ENCODE measurements at places on chromosomes 1 and 21.
A peak's percentile ranks its signal among the peaks of the same experiment; 100 is the strongest.

DNA sequence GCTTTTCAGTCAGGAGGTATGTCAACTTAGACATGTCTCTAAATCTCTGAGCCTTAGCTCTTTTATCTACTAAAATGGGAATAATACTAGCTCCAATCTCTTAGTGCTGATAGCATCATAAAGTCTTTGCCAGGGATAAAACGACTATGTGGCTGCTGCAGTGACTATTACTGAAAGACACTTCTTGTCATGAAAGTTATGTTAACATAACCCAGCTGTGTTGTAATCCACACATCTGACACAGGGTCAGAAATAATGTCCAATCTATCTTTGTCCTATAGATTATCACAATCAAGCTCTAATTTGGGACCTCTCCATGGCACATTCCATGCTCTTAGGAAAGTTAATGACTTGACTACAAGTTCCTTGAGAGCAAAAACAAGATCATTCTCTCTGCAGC, 62.8 kb downstream of the JAK1 start:
- DNase-seq, result no peak

DNA sequence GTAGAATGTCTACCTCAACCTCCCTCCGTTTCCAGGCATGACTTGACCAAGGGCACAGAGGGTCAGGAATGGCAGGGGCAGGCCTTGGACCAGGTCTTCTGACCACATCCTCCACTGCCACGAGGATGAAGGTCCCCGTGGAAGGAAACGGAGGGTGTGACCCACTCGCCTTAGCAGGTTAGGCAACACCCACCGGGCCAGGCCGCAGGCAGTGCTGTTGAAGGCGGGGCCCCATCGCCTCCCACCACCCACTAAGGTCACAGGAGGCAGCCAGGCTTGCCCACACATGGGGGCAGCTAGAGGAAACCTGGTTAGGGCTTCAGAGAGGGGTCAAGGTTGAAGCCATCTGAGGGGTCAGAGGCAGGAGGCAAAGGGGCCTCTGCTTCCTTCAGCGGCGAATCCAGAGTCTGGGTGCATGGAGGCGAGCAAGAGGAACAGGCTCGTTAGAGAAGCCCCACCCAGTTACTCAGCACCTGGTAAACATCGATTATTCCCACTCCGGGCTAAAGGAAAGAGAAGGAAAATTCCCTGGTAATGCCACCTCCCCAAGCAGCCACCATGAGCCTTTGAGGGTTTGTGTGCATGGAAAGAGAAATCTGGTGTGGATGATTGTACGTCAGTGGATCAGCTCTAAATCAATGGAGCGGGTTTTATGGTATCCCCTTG, 37.0 kb downstream of the RIPK4 start:
- no peak for DNase-seq

DNA sequence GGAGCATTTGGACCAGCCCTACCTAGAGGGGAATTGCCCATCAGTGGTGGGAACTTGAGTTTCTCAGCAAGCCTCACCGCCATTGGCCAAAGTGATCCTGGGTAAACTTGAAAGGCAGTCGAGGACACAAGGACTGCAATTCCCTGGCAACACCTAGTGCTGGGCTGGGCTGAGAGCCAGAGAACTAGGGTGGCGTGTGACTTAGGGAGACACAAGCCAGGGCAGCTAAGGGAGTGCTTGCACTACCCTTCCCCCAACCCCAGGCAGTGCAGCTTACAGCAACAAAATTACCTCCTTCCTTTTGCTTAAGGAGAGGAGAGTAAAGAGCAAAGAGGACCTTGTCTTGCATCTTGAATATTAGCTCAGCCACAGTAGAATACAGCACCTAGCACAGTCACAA, 176.9 kb upstream of the PRMT6 start:
- DNase-seq, result peak; percentile 66

DNA sequence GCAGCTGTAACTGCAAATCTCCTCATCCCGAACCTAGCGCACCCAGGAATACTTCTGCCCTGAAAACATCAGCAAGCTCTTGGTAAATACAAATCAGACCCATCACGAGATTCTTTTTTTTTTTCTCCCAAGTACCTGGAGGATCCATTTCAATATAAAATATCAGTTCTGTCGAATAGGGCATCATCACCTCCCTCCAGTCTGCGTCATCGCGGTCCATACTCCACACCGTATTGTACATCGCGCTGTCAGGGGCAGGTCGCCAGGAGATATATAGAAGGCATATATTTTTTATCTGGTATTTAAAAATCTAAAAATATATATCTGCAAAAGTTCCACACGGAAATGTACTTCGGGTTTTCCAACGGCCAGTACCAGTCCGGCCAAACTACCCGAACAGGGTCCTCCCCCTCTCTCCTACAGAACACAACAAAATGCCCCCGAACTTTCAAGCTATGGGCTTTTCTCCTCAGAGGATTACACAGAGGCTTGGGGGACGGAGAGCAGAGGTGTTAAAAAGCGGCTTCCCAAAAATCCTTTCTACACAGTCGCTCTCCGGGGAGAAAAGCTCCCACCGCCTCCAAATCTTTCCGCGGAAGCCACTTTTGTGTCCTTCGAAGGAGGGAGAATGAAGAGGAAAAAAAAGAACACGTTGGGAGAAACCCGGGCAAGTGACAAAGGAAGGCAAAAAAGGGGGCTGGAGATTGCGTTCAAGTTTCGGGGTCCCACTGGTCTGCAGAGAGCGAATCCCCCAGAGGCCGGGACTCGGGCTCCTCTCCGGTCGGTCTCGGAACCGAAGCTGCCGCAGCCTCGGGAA, 509 bp downstream of the PIK3R3 start:
- DNase-seq, result peak; percentile 40

GRCh38 chr1:169484683-169485430, 887 bp downstream of the SLC19A2 start:
- peak; percentile 54 for DNase-seq

DNA sequence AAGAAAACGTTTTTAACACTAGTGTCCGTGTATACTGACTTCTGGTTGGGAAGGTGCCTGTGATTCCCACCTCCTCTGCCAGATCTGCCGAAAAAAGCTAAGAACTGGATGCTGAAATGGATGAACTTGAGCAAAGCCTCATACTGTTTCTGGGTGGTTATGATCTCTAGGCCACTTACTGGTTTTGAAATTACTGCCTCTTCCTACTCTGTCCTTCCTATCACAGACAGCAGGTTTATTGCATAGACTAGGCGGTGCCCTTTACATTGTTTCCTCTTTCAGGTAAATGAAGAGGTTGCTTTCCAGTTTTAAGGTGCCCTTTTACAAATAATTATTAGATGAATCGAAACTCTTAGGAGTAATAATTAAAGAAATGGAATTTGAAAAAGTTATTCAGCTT, 27.5 kb downstream of the PEX14 start:
- no peak for DNase-seq

- DNase-seq, result peak; percentile 39
Measured at GRCh38 chr1:44405798-44406736, 1.0 kb downstream of the RNF220 start.

- no peak for DNase-seq
Measured at GRCh38 chr1:66336641-66336990, 197.3 kb upstream of the SGIP1 start.

DNA sequence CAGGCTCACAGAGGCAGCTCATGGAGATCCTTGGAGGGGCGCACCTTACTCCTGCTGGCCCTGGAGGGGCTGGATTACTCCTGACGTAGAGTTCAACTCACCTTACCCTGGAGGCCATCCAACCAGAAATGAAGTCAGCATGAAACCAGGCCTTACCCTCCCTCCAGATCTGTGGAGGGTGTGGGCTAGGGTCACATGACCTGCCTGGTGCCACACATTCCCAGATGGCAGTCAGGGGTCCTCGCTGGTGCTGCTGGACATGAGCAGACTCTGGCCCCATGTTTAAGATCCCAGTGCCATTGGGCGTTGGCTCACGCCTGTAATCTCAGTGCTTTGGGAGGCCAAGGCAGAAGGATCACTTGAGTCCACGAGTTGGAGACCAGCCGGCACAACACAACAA, 4.5 kb downstream of the C21orf58 start:
- no peak for DNase-seq

DNA sequence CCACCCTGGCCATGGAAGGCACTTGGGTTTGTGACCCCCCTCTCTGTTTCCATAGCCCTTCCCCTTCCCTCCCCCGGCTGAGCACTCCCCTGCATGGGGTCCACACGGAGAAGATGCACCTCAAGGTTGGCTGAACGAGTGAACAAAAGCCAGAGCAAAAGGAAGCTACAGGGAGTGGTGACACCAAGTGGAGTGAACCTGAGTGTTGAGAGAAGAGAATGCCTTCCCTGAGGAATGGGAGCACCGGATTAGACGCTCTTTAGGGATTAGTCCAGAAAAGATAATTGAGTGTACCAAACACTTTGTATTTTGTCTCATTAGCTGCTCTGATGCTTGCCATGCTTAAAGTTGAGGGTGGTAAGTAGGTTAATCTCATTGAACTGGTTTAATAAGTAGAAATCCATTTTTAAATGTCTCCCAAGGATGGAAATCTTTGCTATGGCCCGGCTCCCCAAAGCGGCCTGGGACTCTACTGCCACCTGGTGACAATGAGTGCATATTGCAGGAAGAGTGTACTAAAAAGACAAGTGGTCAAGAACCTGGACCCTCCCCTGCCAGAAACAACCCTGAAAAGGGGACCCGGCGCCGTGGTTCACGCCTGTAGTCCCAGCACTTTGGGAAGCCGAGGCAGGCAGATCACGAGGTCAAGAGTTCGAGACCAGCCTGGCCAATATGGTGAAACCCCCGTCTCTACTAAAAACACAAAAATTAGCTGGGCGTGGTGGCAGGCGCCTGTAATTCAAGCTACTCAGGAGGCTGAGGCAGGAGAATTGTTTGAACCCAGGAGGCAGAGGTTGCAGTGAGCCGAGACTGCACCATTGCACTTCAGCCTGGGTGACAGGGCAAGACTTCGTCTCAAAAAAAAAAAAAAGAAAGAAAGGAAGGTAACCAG, 150.6 kb upstream of the ZC3H12A start:
- DNase-seq, result no peak

- DNase-seq, result no peak
Measured at GRCh38 chr1:74811436-74812179, 78.7 kb downstream of the TYW3 start.

- no peak for DNase-seq
Measured at GRCh38 chr1:223331929-223332328, 32.0 kb downstream of the SUSD4 start.

- no peak for DNase-seq
Measured at GRCh38 chr1:109879881-109880525, 30.6 kb upstream of the CSF1 start.

DNA sequence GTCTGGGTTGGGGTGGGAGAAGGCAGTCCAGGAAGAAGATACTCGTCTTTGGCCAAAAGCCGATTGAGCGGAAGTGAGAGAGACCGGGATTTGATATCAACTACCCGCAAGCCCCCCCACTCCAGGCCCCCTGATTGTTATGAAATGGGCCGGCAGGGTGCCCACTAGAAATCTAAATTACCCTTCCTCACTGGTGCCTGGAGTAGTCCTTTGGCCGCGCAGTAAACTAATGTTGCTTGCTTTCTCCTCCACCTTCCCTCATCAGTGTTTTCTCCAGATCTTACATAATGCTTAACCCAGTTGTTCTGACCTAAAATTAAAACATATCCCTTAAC, 119.2 kb upstream of the BARHL2 start:
- no peak for DNase-seq

DNA sequence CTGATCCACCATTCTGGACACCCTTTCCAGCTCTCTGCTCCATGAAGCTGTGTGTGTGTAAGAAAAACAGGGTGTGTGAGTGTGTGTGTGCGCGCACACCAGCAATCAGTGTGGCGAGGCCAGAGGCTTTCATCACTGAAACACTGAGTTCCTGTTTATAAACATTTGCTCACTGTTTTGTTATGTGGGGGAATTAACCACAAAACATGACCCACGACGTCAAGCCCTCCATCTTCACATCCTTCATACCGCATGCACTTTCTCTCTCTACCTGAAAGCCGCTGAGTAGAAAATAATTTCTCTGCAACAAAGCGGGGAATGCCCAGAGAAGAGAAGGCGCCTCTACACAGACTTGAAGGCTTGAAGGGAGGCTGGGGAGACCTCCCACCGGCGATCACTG, 148.9 kb upstream of the IRF2BP2 start:
- DNase-seq, result no peak

- DNase-seq, result no peak
Measured at GRCh38 chr1:32536117-32536516, 3.1 kb upstream of the ZBTB8A start.

- no peak for DNase-seq
Measured at GRCh38 chr1:234777856-234778220, 167.9 kb upstream of the IRF2BP2 start.

DNA sequence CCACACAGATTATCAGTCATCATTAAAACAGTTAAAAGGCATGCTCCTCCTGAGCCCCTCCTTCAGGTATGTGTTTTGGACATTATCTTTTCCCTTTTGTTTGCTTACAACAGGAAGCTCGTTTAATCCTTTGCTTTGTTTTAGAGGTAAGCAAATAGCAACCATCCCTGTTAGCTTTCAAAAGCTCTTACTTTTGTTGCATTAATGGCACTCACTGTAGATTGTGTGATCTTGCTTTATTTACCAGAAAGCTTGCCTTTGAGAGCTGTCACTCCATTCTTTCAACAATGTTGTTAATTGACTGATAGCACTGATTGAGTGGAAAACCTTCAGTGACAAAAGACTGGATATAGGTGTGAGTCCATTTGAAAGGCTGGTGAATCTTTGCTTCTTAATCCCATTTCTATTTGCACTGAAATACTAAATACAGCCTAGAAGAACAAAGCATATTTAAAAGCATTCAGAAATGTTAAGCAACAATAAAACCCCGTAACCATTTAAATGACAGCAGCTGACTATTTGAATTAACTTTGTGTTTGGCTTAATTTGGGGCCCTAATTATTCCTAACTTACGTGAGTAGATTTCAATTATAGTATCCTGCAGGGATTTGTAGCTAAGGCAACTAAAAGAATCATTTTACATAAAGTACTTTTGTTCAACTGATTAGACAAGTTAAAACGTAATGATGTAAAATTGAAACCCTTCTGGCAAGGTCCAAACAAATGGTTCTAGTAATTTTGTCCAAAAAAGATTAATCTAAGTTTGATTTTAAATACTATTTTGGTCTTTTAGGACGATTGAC, 48.3 kb downstream of the ADGRL2 start:
- no peak for DNase-seq

DNA sequence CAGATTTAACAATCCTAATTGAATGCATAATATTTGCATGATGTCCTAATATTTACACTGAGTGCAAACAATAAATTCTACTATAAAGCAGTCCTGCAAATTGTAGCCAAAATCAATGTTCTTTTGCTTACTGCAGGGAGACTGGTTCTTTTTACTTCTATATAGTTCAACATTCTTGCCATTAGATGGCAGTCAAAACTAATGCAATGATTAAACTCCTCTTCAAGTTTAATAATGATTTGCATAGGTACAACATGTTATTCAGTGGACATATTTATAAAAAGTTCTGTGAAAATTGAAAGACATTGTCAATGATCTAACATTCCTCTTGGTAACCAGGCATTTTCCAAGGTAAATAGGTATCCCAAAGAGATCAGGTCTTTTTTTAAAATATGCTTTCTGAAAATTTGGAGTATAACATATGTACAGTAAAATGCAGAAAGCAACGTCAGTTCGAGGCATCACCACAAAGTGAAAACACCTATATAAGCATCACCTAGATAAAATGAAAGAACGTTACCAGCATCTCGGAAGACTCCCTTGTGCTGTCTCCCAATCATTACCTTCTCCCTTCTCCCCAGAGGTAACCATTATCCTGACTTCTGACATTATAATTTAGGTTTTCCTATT, 9.8 kb upstream of the FNBP1L start:
- DNase-seq, result no peak

- peak; percentile 59 for DNase-seq
Measured at GRCh38 chr21:38126666-38127303, 130.0 kb upstream of the KCNJ15 start.

- DNase-seq, result no peak
Measured at GRCh38 chr1:186518822-186519381, 58.0 kb upstream of the PDC start.

GRCh38 chr1:161678500-161678899, 15.6 kb downstream of the FCGR2B start:
- DNase-seq, result no peak

Measured in left ventricle myocardium superior (tissue), 1 donor.